ENCODE measurements at places on chromosomes 1 and 21. TPM values are rescaled to one million over a fixed set of nuclear protein-coding genes. Genes with fewer than 3 reads are reported as not detected.
A peak's percentile ranks its signal among the peaks of the same experiment; 100 is the strongest.

DNA sequence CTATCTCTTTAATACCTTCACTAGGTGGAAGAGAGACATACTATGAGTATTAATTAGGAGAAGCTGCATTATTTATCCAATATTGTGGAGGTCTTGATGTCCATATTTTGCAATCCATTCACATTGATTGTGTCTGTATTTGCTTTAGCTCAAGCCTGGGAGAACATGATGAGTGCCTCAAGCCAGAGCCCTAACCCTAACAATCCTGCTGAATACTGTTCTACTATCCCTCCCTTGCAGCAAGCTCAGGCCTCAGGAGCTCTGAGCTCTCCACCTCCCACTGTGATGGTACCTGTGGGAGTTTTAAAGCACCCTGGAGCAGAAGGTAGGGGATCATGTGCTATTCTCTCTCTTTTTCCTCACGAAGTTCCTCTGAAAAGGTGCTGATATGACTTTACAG, 99.5 kb downstream of the CC2D1B start:
- H3K27me3 ChIP-seq: no peaks in the 10 kb centered on the region
- no peak overlapping the region for H3K4me3 ChIP-seq
- no peak overlapping the region for H3K27ac ChIP-seq
- H3K4me1 ChIP-seq: peaks cover 3% of the 10 kb centered on the region
- DNase-seq: no peak

GRCh38 chr1:18907021-18907916, 4.9 kb upstream of the ALDH4A1 start:
- no peak overlapping the region for H3K27ac ChIP-seq
- H3K36me3 ChIP-seq: peaks cover 3% of the 10 kb centered on the region
- H3K27me3 ChIP-seq: no peaks in the 10 kb centered on the region

DNA sequence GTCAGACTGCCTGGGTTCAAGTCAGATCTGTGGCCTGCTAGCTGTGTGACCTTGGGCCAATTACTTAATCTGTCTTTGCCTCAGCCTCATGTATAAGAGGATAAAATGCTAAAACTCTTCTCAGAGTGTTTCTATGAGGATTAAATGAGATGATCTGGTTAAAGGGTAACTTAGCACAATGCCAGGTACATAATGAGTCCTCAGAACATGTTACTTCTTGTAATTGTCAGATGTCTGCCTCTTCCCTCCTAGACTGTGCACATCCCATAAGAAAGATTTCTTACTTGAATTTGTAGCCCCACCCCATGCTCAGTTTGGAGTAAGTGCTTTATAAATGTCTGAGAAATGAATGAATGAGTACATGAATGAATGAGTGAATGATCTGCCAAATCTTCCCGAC, 34.6 kb upstream of the HIVEP3 start:
- H3K4me3 ChIP-seq: no peak overlapping the region
- H3K36me3 ChIP-seq: no peaks in the 10 kb centered on the region
- no peaks in the 10 kb centered on the region for H3K27me3 ChIP-seq
- H3K27ac ChIP-seq: no peak overlapping the region
- H3K4me1 ChIP-seq: no peaks in the 10 kb centered on the region
- DNase-seq: no peak

MAB21L3 gene
- not detected for total RNA-seq

DNA sequence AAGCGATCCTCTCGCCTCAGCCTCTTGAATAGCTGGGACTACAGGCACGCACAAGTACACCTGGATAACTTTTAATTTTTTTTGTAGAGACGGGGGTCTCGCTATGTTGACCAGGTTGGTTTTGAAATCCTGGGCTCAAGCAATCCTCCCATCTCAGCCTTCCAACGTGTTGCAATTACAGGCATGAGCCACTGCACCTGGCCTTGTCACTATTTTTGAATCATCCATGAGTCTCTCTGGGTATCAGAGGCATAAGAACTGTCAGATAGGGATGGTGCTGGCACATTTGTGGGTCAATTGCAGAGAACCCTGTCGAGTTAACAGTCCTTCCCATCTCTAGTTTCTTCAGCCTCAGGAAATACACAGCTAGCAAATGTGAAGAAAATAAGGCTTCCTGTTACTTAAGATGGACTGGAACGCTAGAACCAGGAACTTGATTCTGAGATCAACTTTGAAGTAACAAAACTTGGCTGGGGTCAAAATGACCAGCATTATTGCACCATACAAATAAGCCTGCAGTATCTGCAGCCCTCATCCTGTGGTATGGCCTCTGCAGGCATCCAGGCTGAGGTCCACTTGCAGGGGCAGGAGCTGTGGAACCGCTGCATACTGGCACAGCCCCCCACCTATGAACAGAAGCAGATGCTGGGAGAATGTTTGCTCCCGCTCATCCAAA, 124.3 kb upstream of the GADD45A start:
- no peak overlapping the region for H3K4me3 ChIP-seq
- DNase-seq: no peak
- no peaks in the 10 kb centered on the region for H3K4me1 ChIP-seq

DNA sequence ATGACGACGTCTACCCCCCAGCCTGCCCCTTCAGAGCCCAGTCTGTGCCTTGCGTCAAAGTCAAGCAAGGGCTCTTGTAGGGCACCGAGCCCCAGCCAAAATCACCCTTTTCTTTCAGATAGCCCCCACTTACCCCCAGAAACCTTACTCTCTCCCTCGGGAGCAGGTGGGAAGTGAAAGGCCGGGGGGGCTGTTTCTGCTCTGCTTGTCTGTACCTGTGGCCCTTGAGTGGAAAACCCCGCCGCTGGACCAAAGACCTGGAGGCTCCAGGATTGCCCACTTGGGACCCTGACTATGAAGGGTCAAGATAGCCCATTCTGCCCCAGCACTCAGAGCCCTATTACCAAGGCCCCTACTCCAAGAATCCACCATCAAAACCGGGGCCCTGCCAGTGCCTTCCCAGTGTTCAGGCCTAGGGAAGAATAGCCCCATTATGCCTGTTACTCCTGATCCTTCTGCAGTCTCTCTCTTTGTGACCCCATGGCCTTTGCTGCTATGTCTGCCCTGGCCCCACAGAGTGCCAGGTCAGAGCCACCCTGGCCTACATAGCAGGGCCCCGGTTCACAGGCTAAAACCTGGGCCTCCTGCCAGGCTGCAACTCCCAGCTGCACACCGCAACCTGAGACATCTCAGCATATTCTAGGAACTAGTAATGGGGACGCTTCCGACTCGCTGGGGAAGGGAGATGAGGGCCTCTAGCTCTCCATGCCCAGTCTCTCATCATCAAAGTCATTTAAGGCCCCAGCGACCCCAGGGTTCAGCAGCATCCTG, 22.2 kb upstream of the HPDL start:
- no peaks in the 10 kb centered on the region for H3K4me1 ChIP-seq
- DNase-seq: peak; percentile 77
- peak overlapping the region; percentile 69 for H3K27ac ChIP-seq
- no peak overlapping the region for H3K4me3 ChIP-seq
- no peaks in the 10 kb centered on the region for H3K27me3 ChIP-seq

DNA sequence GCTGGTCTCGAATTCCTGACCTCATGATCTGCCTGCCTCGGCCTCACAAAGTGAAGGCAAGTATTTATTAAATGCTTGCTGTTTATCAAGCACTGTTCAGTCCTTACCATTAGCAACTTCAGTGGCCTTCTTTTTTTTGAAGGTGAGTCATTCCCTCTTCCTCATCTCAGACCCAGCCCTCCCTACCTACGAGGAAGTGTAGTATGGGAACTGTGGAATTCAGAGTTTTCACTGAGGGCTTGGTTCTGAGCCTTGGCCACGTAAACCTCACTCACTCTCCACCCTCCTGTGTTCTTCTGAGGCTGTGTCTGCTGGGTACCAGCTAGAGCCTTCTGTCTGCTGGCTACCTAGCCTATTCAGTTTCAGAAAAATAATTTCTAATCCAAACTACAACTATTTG, 218.3 kb upstream of the SGIP1 start:
- no peak for DNase-seq
- no peak overlapping the region for H3K4me3 ChIP-seq
- H3K27ac ChIP-seq: no peak overlapping the region
- no peaks in the 10 kb centered on the region for H3K36me3 ChIP-seq

OR10J1 gene
- total RNA-seq: not detected

PLPP3 gene
- 76.2 TPM for total RNA-seq

DNA sequence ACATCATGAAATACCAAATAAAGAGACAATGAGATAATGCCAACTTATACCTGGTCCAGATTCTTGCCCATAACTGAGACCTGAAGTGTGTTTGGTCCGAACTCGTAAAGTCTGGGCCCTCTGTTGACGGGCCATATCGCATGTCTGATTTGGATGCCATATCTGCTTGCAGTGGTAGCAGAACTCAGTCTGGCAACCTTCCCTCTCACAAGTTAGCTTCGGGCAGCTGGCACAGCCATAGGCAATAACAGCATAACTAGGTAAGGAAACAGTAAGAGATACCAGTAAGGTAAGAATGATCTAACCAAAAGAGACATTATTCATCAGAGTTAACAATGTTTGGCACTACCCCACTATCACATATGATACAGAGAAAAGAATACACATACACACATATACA, 15.1 kb downstream of the RNF19B start:
- no peaks in the 10 kb centered on the region for H3K36me3 ChIP-seq
- no peak overlapping the region for H3K4me3 ChIP-seq
- no peak overlapping the region for H3K27ac ChIP-seq
- DNase-seq: no peak
- peaks cover 10% of the 10 kb centered on the region for H3K4me1 ChIP-seq
- H3K27me3 ChIP-seq: no peaks in the 10 kb centered on the region

DNA sequence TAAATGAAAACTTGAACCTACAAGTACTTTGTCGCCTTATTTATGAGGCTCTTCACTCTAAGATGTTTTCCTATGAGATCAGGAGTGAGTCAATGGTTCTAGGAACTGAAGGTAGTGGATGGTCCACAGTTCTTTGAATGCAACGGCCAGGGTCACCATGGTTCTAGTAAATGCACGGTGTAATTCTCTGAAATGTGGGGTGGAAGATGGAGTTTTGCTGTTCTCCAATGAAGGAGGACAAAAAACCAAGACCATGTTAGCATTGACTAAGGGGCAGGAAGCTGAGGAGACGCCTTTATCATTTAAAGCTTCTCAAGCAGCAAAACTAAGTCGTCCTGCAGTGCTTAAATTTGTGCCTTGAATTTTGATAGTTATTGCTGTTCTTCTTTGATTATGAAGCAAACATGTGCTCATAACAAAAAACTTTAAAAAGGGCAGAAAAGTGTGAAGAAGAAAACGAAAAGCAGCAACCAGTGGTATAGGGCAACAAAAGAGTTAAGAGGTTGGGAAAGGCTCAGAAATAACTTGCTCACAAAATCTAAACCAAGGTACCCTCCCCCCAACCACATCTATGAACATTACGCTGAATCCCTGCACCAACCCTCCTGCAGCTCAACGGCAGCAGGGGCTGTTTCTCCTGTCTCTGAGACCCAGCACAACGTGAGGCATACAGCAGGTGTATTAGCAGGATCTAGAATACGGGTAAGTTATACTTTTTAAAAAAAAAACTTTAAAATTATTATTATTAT, 85.0 kb downstream of the MRPL37 start:
- peaks cover 3% of the 10 kb centered on the region for H3K4me1 ChIP-seq
- H3K36me3 ChIP-seq: no peaks in the 10 kb centered on the region
- no peak overlapping the region for H3K27ac ChIP-seq
- no peak for DNase-seq

RAB29 gene
- total RNA-seq: 38.9 TPM

ZNF648 gene
- not detected for total RNA-seq

GRCh38 chr1:160887071-160887470, 2.1 kb upstream of the ITLN1 start:
- no peaks in the 10 kb centered on the region for H3K4me1 ChIP-seq
- H3K36me3 ChIP-seq: no peaks in the 10 kb centered on the region
- no peaks in the 10 kb centered on the region for H3K27me3 ChIP-seq
- H3K27ac ChIP-seq: no peak overlapping the region
- no peak overlapping the region for H3K4me3 ChIP-seq

Measured in aorta (tissue), 5 donors.